ENCODE measurements at places on chromosomes 11 and 22.

GRCh38 chr22:45504373-45505341 lies 2.0 kb downstream of the FBLN1 start:
- DNase-seq: no peak

- DNase-seq: no peak
These were observed 103.2 kb upstream of the GALNT18 start for GRCh38 chr11:11724994-11725393.

DNA sequence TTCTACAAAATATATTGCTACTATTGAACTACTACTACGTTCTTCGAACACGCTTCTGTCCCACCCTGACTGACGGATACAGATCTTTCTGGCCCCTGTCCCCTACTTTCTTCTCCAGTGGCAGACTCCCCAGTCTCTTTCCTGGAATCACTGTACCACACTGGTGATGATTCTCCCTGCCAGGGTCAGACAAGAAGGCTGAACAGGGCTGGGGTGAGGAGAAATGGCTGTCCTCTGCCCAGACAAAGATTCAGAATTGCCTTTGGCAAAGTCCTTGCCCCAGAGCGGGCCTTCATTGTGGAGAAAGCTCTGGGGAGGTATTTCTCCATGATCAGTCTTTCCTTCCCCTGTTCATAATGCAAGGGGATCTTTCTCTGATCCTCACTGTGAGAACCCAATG lies 1417.1 kb downstream of the BRD1 start:
- no peak for DNase-seq

GRCh38 chr11:977830-978720 lies 52.4 kb downstream of the AP2A2 start:
- DNase-seq: no peak

- DNase-seq: no peak
These were observed 28.5 kb upstream of the PAK1 start for GRCh38 chr11:77502346-77502905.
